ENCODE measurements at places on chromosomes 2 and 18. TPM values are rescaled to one million over a fixed set of nuclear protein-coding genes. Genes with fewer than 3 reads are reported as not detected.

Gene CD207
- total RNA-seq: 0.79 TPM

Gene RGPD4
- 7.1 TPM for total RNA-seq

Gene TRIM43
- 1.3 TPM for total RNA-seq

Gene HOXD3
- total RNA-seq: 22.3 TPM

Gene NGEF
- total RNA-seq: 15.6 TPM

Gene SCTR
- 2.0 TPM for total RNA-seq

Gene CCDC150
- 31.7 TPM for total RNA-seq

Gene GIGYF2
- total RNA-seq: 150 TPM

- DNase-seq: peak; percentile 30
Observed at GRCh38 chr2:201939453-201939941, 94.2 kb upstream of the FZD7 start.

DNA sequence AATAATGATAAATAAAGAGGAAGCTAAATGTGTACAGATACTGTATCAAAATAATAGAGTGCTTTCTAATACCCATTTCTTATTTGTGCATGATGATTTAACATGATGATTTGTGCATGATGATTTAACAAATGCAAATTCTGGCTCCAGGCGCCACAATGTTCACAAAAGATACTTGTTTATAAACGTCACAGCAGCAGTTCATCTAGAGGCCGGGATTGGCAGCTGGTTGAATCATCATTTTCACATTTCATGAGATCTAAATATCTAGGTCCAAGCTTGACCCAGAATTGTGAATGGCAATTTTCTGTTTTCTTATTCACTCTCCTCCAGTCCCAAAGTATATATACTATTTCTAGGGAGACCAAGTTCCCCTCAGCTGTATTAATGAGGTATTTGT lies 322.0 kb downstream of the SUCLG1 start:
- DNase-seq: no peak

- peak; percentile 43 for DNase-seq
Observed at GRCh38 chr2:118371515-118371914, 283.2 kb downstream of the INSIG2 start.

- DNase-seq: no peak
Observed at GRCh38 chr2:109377976-109378375, 235.8 kb downstream of the SEPTIN10 start.

GRCh38 chr18:21105936-21106335 lies 5.7 kb downstream of the ROCK1 start:
- DNase-seq: no peak

DNA sequence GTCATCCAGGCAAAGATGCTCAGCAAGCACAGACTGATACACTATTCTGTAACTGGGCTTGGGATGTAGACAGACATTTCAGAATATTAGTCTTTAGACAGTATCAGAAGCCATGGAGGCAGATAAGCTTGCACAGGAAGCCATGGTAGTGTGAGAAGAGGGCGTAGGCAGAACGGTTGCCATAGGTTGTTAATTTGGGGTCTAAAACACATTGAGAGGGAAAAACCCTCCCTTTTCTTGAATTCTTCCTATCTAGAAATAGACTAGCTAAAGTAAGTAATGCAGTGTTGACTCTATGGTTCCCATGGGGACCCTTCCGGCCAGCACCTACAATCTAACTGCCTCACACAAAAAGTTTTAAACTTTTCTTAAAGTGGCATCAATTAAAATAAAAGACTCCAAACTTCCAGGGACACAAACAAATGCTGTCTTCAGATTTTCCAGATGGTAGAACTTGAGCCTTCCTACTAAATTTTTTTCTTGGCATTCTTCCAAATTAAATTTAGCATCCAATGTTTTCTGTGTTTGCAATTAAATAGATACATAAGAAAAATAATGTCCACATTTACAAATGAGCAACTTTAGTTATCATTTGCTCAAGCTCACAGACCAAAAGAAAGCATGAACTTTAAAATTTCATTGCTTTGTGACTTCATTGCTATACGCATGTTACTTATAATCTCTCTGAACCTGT lies 1.9 kb downstream of the PRKRA start:
- no peak for DNase-seq

DNA sequence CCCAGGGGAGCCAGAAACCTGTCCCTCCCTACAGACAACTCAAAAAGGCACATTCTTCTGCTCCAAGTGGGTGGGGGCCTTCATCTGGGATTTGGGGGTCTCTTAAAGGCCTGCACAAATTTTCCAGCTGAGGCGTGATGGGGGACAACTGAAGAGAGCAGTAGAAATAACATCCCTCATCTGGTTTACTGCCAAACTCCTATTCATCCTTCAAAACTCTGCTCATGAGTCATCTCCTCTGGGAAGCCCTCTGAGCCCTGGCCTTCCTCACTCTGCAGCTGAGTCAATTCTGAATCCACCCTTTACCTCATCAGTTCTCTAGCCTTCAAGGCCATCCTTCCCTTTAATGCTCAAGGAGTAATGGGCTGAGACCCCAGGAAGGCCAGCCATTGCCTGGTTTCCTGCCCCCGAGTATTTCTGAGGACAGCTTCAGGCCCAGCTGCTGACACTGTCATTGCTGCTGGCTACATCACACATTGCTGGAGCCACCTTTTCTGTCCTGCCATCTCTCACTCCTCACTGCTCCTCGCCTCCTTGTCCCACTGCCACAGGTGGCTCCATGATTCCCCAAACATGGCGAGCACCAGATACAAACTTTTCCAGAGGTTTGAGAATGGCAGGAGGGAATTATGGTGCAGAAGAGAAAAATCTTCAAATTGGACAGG lies 32.2 kb upstream of the GLI2 start:
- no peak for DNase-seq

GRCh38 chr2:106358081-106358480 lies 110.1 kb downstream of the RGPD3 start:
- DNase-seq: no peak

DNA sequence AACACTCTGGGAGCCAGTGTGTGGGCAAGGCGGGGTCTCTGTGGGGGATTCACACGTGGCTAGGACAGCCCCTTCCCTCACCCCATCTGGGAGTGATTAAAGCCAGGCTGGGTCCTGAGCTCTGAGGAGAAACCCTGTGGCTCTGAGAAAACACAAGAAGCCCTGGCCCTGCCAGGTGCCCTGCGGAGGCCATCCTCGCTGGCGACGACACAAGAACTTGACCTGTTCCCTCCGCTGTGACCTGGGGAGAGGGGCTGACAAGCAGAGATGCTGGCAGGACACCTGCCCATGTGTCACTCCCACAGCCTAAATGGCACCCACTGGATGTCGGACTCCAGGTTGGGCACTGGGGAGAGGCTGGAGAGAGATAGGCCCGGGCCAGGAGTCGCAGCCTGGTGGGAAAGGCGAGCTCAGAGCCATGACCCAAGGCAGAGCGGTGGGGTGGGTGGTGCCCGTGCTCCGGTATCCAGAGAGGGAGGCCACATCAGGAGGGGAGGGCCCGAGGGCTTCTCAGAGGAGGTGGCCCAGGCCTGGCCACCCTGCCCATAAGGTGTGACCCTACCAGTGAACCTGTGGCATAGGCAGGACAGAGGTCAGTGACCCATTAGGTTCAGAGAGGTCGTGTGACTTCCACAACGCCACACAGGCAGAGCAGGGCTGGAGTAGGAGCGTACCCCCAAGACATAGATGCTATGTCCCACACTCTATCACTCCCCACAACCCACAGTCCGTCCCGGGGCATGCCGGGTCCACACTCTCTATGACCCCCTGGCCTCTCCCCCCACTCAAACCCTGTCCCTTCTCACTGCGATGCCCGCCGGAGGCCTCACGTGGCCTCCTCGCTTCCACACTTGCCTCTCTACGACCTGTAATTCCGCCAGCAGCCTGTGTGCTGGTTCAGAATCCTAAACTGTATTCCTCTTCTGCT lies 59.4 kb upstream of the HPCAL1 start:
- DNase-seq: no peak

- peak; percentile 38 for DNase-seq
Observed at GRCh38 chr2:97011977-97012569, 25.7 kb upstream of the FAM178B start.

DNA sequence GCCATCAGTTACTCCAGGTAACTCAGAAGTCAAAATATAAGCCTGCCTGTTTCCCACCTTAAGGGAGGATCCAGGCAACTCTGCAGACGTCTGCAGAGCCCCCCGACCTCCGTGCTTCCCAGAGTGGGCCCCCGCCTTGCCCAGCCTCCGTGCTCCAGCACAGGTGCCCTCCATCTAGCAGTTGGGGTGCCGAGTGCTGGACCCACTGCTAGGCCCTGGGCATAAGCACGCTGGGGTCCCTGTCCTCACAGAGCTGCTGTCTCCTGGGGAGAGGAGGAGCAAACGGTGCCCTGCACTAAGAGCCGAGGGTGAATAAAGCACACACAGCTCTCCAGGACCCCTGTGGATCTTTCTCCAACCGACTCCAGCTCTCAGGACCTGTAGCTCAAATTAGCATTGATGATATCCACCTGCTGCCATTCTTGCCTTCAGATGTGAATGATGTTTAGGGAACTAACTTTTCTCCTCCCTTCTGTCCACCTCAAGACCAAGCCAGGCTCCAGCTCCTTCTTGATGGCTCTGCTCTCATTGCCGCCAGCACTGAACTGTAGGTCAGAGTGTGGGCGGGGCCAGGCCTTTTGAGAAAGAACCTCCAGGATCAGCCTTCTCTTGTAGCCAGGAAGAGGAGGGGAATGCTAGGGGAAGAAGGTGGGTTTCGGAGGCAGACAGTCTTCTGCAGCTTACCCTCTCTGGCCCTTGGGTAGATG lies 121.2 kb downstream of the SMAD7 start:
- no peak for DNase-seq

DNA sequence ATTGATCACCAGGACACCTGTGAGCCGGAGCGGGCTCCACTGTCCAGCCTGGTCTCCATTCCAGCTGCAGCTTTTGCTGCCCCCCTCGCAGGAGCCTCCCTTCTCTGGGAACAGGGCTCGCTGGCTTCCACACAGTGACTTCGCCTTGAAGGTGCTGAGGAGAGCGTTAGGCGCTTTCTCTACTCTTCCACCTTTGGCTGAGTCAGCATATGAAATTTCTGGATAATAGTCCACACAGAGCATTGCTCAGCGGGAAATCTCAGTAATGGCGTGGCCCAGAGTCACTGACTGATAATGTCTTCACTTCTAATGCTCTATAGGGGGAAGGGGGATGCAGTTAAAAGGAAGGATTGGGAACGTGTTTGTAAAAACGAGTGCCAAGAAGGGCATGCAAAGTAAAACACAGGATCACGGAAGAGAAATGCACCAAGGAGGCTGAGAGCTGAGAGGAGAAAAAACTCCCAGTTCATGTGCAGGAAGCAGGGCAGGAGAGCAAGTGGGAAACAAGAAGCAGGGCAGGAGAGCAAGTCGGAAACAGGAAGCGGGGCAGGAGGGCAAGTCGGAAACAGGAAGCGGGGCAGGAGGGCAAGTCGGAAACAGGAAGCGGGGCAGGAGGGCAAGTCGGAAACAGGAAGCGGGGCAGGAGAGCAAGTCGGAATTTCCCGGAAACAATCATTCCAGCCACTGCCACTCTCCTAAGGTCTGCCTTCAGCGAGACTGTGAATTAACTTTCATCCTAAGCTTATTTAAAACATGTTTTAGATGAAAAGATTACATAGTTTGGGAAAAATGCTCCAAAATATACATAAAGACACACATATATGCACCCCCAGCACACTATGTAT lies 77.7 kb downstream of the MYT1L start:
- no peak for DNase-seq

- no peak for DNase-seq
Observed at GRCh38 chr18:27785815-27786471, 391.0 kb downstream of the CDH2 start.

GRCh38 chr18:50790241-50790640 lies 29.6 kb downstream of the MRO start:
- no peak for DNase-seq

- DNase-seq: no peak
Observed at GRCh38 chr2:54341656-54342055, 85.6 kb upstream of the TSPYL6 start.

DNA sequence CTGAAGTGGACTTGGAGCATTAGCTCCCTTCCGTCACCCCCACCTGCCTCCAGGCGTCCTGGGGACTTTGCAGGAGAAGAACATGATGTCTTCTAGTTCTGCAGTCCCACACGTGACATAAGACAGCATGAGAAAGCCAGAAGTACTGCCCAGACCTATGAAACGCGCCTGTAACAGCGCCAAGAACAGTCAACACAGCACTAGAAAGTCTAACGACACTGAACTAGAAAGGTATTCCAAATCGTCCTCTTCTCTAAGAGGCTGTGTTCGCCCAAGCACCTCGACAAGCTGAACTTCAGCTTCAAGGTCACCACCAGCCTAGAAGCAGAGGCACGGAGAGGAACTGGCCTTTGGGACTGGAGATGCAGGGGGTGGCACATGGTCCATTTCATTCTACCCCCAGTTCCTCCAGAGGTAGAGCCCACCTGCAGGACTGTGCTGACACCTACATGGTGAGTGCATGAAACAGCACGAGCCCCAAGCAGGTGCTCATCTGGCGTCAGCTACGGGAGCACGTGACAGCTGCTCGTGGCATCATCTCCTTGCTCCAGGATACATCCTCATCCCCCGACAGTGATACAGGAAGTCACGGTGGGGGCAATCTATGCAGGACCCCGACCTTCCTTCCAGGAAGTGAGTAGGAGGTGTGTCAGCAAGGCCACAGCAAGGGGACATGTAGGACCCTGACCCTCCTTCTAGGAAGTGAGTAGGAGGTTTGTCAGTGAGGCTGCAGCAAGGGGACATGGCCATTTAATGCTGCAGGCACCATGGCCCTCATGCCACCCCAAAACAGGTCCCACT lies 3.7 kb downstream of the HDAC4 start:
- peak; percentile 84 for DNase-seq

- no peak for DNase-seq
Observed at GRCh38 chr18:61851940-61852451, 40.8 kb downstream of the RNF152 start.

GRCh38 chr2:239724194-239724849 lies 300.8 kb downstream of the NDUFA10 start:
- peak; percentile 57 for DNase-seq

GRCh38 chr18:69895066-69896047 lies 52.3 kb downstream of the CD226 start:
- DNase-seq: no peak

GRCh38 chr2:225615514-225615913 lies 216.0 kb downstream of the NYAP2 start:
- DNase-seq: no peak

- no peak for DNase-seq
Observed at GRCh38 chr2:217625557-217626169, 377.1 kb downstream of the TNS1 start.

DNA sequence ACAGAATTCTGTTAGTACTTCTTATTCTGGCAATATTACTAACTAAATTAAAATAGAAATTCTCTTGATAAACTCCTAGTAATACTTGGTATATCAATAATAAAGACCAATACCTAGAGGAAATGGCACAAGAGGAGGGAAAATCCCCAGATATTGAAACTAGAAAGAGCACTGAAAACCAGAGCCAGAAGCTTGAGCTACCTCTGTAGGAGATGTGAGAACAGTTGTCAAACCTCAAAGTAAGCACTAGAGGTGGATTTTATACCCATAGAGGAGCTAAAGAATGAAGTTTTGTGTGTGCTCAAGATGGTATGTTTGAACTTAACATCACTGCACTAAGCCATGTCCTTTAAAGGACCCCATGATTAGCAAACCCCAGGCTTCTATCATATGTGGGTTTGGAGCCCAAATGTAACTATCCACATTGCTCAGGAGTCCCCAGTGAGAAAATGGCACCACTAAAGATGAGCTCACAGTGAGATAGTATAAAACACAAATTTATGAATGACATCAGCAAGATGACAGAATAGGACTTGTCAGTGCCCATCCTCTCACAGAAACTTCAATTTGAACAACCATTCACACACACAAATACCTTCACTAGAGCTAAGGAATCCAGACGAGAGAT lies 122.1 kb downstream of the PKP4 start:
- no peak for DNase-seq

GRCh38 chr2:11891028-11891427 lies 144.6 kb downstream of the LPIN1 start:
- no peak for DNase-seq

- no peak for DNase-seq
Observed at GRCh38 chr2:85779641-85780315, 26.0 kb downstream of the ATOH8 start.
